Posterior vena cava (tissue), 2 donors: ENCODE measurements at places on chromosomes 7 and 10.

DNA sequence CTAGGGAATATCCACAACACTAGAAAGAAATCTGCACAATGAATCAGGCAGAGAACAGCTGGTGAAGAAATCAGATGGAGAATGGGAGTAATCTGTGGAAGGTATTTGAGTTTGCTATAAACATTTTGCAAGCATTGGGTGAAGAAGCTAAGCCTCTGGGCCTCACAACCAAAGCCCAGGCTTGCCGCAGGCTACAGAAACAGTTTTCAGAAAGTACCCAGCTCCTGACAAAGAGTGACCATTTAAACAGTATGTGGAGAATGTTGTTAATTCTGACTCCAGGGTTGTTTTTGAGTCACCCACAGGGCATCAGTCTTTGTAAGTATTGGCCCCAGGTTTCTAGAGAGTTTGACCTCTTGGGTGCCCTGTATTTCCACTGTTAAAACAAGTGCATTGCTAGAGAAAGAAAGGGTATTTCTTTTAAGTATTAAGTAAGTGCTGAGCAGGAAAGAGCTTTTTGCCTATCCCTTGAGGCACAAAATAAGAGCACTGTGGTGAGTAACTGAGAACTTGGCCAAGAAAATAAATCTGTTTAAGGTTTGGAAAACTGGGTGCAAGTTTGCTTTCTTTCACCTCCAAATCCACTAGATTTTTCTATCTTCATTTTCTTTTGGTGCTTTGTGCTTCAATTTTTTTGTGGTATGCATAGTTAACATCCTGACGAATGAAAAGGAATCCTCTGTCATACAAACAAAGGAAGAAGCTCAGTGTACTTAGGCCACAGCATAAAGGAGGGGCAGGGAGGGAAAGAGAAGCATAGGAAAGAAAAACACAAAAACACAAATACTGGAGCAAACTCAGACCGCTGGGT lies 691.8 kb downstream of the SUGCT start:
- no peak for DNase-seq

DNA sequence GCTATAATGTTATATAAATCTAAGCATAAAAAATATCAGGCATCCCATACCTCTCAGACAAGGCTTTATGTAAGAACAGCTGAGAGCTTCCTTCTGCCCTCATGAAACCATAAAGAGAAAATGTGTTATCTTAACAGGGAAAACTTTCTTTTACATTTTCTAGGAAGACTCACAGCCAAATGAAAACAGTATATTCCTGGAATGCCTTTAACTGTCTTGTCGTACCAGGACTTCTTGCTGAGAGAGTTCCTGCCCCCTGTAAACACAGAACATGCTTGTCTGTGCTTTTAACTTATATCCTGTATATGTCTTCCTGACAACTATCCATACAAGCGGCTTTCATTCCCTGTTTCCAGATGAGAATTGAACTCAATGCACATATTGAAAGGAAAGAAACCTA lies 64.8 kb upstream of the AHR start:
- no peak for DNase-seq

GRCh38 chr10:4450981-4451908 lies 374.8 kb upstream of the AKR1E2 start:
- DNase-seq: no peak

GRCh38 chr10:124354411-124355382 lies 64.0 kb downstream of the OAT start:
- peak; percentile 90 for DNase-seq

GRCh38 chr7:123929107-123929506 lies 4.1 kb downstream of the SPAM1 start:
- DNase-seq: no peak

DNA sequence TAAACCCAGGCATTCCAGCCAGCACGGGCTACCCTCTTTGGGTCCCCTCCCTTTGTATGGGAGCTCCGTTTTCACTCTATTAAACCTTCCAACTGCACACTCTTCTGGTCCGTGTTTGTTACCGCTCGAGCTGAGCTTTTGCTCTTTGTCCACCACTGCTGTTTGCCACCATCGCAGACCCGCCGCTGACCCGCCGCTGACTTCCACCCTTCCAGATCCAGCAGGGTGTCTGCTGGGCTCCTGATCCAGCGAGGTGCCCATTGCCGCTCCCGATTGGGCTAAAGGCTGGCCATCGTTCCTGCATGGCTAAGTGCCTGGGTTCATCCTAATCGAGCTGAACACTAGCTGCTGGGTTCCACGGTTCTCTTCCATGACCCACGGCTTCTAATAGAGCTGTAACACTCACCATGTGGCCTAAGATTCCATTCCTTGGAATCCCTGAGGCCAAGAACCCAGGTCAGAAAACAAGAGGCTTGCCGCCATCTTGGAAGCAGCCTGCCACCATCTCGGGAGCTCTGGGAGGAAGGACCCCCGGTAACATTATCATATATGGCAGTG lies 14.5 kb downstream of the ZNF277 start:
- DNase-seq: no peak

DNA sequence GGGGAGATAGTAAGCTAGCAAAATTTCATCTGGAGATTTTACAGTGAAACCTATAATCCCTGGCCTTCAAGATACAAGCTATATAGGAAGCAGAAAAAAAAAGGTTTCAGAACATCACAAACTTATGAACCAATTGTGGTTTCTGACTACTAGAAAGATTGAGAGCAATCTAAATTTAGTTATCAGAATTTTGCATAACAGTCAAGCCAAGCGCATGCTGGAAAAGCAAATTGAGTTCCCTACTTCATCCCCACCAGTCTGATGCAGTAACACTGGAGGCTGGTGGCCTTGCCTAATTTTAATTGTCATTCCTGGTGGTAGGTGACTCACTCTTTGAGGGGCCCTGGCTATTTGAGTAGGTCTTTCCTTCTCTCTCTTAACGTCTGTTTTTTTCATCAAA lies 46.3 kb upstream of the ELMO1 start:
- DNase-seq: no peak

GRCh38 chr7:92988051-92988450 lies 129.7 kb downstream of the SAMD9 start:
- DNase-seq: no peak

GRCh38 chr10:14676732-14677131 lies 98.0 kb downstream of the FAM107B start:
- no peak for DNase-seq

GRCh38 chr7:25381818-25382589 lies 153.7 kb upstream of the NPVF start:
- DNase-seq: no peak

- no peak for DNase-seq
Observed at GRCh38 chr7:33841031-33841430, 64.3 kb upstream of the BMPER start.

DNA sequence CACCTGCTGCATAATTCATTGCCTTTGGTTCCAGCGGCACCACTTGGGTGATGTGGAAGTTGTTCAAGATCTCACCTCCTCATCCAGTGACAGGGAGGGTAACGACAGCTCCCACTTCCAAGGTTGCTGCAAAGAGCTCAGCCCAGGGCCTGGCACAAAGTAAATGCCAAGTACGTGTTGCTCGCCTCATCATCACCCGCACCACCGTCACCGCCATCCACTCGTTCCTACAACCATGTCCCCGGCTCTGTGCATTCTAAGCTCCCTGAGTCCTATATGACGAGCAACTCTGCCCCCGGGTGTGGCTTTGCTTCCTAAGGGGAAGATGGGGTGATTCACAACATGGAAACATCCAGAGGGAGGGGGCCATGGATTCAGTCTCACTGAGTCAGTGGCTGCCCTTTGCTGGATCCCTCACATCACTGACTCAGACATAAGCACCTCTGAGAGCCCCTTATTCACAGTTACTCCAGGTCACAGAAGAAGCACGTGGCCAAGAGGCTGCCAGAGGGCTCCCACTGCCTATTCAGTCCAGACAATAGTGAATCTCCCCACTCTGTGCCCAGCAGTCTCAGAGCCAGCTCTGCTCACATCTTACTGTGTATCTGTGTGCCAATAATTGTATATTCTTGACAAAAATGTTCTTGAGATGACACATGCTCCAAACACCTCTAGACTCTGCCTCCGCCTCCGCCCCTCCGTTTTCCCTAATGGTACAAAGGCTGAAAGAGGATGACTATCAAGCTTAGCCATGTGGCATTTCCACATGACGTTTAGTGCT lies 159.1 kb downstream of the GFRA1 start:
- no peak for DNase-seq

DNA sequence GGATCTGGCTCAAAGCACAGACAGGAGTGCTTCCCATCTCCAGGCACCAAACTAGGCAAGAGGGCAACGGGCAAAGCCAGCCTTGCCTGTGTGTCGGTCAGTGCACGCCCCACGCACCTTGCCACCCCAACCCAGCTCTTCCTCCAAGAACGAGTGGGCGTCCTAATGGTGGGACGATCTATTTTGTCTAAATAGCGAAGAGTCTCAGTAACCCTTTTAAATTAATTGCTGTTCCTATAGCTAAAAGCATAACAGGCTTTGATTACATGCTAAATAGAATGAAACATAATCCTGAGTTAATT lies 12.2 kb downstream of the EN2 start:
- DNase-seq: no peak

- no peak for DNase-seq
Observed at GRCh38 chr7:91710881-91711280, 169.6 kb downstream of the MTERF1 start.

- no peak for DNase-seq
Observed at GRCh38 chr10:64394744-64395143, 873.5 kb downstream of the REEP3 start.

DNA sequence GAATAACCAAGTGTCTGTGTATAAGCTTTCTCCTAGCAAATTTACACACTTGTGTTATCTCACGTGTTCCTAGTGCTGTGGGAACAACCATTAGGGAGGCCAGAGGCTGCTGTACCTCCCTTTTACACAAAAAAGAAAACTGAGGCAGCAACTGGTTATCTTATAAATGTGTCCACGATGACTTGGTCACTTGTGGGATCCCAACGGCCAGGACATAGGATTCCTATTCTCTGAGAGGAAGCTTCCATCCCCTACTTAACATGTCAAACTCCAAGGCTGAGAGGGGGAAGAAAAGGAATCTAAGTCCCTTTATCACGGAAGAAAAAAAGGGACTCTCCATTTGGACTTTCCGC lies 484 bp downstream of the ZNF438 start:
- no peak for DNase-seq

GRCh38 chr7:7237201-7237977 lies 55.0 kb downstream of the C1GALT1 start:
- DNase-seq: no peak

GRCh38 chr7:47046949-47047348 lies 535.0 kb downstream of the TNS3 start:
- DNase-seq: no peak

DNA sequence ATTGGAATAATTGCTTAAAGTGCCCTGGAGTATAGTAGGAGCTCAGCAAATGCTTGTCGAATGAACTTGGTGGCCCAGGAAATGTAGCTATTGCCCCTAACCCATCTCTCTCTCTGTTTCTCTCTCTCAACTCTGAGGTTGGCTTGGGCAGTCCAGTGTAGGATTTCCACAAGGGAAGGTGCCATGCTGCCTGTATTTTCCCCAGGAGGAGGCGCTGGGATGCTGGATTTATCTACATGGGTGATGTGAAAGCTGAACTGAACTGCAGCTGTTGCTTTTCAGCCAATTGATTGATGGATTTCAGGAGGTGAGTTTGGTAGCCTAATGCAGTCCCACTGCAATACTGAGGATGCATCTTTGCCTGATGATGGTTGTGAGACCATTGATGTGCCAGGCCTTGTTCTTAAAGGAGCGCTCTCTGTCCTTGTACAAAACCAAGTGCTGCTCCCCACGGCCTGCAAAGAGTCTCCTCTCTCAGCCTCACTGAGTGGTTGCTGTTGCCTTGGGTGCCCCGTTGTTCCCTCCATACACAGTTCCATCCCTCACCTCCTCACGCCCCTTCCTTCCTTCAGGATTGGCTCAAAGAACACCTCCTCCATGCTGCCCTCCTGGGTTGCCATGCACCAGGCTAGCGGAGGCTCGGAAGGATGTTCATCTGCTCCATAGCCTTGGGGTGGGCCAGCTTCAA lies 200.6 kb downstream of the GLRX3 start:
- no peak for DNase-seq

DNA sequence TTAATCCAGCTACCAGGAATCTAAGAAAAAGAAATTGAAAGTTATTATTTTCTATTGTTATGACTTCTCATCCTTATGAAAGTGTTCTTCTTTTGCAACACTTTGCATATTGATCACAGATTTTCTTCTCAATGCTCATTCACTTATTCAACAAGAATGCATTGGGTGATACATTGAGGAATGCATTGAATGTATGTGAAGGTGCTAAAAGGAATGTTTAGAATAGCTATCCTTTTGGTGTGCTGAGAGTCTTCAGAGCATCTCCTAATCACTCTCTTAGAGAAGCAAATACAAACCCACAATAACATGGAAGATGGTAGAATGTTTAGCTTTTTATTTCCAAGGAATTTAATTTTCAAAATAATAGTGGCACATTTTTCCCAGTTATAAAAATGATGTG lies 122.1 kb upstream of the KMT2E start:
- no peak for DNase-seq

DNA sequence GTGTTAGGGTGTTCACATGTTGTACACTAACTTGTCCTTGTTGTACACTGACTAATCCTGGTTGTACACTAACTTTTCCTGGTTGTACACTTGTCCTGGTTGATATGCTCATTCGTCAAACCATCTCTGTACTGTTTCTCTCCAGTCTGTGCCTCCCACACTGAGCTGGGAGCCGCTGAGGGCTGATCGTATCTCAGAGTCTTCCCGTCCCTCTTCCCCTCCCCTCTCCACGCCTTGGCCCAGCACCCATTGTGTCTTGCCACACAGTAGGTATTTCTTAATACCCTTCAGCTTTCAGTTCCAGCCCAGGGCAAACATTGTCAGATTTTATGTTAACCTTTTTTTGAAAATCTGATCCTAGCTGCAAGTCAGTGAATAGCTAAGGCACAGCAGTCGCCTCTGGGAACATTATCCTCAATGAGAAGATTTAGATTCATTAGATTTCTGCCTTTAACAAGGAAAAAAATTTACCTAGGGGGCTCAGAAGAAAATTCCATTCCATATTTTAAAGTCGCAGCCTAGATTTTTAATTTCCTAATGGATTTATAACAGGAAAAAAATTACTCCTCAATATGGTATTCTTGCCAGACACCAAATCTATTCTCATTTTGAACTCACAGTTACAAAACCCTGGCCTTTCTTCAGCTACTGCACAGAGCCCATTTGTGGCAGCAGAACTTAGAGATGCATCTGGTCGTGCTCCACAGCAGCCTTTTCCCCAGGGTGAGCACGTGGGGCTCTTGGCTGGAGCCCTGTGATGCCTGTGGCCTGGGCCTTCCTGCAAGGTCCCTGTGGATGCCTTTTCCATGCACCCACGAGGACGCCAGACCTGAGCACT lies 33.0 kb upstream of the CHST15 start:
- DNase-seq: no peak

- DNase-seq: no peak
Observed at GRCh38 chr10:320771-321170, 185.5 kb downstream of the ZMYND11 start.

DNA sequence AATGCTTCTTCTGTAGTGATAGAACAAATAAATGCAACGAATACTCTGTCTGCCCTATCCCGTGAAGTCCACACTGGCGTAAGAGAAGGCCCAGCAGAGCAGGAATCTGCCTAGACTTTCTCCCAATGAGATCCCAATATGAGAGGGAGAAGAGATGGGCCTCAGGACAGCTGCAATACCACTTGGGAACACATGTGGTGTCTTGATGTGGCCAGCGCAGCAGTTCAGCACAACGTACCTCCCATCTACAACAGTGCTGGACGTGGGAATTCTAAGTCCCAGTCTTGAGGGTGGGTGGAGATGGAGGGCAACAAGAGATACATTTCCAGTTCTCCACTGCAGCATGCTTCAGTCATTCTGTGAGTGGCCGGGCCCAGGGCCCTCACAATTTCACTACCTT lies 45.8 kb downstream of the FIGNL1 start:
- DNase-seq: no peak
